RKO (cell line): ENCODE measurements at places on chromosomes 6 and 20.

DNA sequence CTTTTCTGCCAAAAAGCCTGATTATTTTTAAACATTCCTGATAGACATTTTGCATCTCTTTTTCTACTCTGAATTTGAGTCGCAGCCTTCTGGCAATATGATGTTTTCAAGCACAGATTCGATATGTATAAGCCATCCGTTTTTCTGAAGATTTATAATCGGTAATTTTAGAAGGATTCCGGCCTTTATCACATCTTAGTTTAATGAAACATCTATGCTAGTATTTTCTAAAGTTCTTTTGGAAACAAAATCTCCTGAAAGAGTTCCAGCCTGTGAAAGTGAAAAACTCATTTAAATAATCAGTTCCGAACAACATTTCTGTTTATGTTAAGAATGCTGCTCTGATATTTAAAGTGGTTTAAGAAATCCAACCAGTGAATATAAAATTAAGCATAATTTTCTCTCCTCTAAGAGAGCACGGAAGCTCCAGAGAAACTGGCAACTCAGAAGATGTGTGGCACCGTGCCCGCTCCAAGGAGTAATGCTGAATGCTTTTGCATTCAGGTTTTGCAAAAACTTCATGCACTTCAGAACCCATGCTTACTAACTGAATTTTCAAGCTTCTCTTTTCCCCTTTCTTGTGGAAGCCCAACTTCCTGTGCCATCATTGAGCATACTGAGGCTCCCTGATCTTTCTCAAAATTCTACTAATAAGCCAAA lies 20.7 kb downstream of the NDUFAF4 start:
- DNase-seq, result no peak

DNA sequence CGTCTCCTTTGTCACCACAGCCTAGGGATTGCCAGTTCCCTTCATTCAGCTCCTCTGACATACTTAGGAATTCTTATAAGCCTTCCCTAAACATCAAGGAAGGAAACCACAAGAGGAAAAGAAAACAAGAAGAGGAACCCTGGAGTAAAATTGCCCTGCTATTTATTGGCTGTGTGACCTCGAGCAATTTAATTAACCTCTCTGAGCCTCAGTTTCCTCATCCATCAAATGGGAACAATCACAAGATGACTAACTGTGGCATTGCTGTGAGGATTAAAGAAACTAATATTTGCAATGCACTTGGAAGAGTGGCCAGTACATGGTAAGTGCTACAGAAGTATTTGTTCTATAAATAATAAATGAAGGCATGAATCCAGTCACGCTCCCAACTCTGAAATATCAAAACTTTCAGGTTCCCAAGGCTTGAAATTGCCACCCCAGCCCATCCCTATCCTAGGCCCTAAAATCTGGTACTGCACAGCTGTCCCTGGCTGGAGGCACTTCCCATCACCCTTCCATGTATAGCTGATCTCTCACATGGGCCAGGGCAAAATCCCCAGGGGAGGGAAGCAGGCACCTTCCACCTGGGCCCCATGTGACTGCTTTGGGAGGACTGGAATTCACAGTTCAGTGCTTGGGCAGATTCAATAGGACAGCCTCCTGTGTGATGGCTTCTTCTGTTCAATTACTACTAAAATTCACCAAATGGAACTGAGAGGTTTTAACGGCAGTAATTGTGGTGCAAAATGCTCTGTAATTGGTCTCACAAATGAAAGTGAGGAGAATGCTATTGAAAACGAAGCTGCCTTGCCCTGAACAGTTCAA lies 78.0 kb upstream of the MAFB start:
- no peak for DNase-seq

- peak; percentile 39 for DNase-seq
Measured at GRCh38 chr6:5135788-5136376, 50.7 kb downstream of the PPP1R3G start.

GRCh38 chr6:4924661-4925271 lies 79.1 kb downstream of the RPP40 start:
- no peak for DNase-seq

GRCh38 chr6:39812496-39812852 lies 20.3 kb downstream of the DAAM2 start:
- DNase-seq, result no peak

DNA sequence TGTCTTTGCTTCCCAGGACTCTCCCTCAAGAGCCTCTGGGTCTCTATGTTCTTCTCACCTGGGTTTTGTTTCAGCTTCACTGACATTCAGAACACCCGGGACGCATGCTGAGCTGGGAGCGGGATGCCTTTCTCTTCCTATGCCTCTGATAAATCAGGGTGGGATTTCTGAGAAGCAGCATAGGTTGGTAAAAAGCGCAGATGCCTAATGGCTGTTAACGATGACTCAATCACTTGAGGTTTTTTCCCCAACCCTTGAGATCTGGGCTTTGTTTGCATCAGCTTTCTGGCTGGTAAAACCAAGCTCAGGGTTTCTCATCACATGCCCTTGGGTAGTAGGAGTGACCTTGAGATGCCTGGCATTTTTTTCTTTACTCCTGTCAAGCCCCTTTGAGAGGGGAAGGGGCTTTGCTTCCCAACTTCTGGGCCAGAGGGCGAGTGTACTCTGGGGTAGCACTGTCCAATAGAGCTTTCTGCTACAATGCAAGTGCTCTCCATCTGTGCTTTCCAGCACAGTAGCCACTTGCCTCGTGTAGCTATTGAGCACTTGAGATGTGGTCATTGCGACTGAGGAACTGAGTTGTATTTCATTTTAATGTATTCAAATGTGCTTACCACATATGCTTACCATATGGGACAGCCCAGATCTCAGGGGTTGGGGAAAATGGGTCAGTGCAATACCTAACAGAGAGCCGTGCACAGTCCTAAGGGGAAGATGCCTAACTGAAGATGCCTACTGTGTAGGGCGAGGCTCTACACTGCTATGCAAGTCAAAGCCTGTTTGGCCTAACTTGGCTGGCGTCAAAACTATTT lies 69.1 kb downstream of the PPP1R14C start:
- no peak for DNase-seq

GRCh38 chr6:25489399-25489798 lies 162.6 kb upstream of the SCGN start:
- DNase-seq, result no peak

- no peak for DNase-seq
Measured at GRCh38 chr6:40733770-40734396, 146.7 kb upstream of the LRFN2 start.

GRCh38 chr6:155443168-155443567 lies 12.5 kb downstream of the NOX3 start:
- no peak for DNase-seq

GRCh38 chr20:46378412-46379009 lies 27.9 kb downstream of the ELMO2 start:
- DNase-seq, result no peak

DNA sequence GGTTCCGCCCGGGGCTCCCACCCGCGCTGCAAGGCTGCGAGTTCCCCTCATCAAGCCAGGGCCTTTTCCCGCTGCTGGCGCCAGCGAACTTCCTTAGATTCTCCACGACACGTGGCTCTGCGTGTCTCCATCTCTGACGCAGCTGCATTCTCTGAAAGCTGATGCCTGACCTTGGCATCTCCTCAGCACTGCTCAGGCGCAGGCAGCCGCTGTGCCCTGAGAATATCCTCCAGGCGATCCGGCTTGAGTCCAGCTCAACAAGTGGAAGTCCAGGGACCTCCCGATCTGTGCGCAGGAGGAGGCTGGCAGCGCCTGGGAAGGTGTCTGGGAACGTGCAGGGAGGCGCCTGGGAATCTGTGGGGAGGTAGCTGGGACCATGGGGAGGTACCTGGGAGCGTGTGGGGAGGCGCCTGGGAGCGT lies 171.2 kb upstream of the THBS2 start:
- DNase-seq, result no peak

DNA sequence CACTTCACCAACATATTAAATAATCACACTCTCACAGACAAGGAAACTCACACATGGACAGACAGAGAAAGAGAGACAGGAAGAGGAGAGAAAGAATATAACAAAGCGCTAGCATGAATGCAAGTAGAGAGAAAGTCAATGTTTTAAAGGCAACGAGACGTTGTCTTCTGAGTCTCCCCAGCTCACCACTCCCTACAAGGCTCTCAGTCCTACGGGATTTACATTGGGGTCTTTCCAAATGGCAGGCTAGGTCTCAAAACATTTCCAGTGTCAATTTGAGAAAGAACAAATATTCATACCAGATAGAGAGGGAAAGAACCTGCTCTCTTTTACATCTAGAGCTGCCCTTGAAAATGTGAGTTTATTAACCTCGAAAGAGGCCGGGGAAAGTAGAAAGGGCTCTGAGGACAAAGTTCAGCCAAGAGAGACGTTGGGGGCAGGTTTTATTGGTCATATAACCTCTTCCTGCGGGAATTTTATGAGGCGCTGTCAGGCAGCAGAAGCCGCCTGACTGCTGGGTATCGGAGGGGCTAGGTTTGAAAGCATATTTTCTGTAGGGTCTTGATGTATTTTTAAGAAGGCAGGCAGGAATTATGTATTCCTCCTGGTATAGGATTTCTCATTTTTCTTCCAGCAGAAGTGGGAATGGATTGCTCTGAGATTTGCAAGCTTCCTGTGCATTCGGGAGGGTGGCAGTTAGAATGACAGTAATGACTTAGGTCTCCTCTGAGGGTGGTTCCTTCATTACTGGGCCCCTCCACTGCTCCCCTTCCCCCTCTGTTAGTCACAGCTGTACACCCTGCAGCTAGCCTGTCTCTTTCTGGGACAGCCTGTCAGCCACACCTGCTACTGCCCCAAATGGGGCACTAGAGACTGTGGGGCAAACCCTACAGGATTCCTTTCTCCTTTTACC lies 34.4 kb upstream of the KIF16B start:
- DNase-seq, result no peak

DNA sequence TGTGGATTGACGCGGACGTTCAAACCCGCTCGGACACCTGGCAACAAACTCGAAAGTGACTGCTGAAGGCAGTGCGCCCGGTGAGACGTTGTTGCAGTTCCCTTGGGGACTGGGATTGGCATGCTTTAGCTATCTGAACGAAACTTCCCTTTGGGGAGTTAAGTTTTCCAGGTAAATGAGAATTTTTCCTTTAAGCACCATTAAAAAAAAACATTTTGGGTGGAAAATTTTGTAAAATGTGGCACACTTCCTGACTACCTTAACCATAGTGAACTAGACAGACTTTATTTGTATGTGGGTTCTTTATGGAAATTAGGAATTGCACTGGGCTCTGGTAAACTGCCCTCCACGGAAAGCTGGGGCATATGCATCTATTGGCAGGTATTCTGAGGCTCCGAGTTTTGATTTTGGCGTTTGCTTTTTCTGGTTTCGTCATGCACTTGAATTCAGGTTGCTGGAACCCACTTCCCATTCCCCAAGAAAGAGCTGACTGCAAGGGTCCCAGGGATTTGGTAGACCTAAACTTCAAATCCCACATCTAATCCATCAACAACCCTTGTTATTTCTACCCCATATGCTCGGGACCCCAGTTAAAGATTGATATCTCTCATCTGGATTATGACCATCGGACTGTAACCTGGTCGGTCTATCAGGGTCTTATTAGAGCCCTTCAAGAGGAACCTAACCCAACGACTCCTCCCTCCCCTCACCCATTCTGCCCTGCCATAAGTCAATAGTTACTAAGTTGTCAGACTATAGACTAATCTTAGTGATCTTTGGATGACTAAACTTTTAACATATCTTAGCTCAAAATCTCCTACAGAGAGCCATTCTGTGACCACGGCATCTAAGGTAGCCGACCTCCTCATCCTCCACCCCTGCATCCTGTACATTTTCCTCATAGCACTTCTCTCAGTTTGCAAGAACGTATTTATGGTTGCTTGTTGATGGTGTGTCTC lies 800 bp upstream of the DYNLT1 start:
- DNase-seq, result no peak
